ENCODE measurements at places on chromosomes 2 and 18. TPM values are rescaled to one million over a fixed set of nuclear protein-coding genes. Genes with fewer than 3 reads are reported as not detected.

- DNase-seq, result no peak
Observed at GRCh38 chr2:196166876-196167275, 4.5 kb downstream of the STK17B start.

- DNase-seq, result no peak
Observed at GRCh38 chr2:64692401-64692800, 38.7 kb upstream of the SERTAD2 start.

GRCh38 chr2:169072163-169072925 lies 3.0 kb downstream of the DHRS9 start:
- DNase-seq, result no peak

- no peak for DNase-seq
Observed at GRCh38 chr2:120629241-120629895, 106.3 kb upstream of the GLI2 start.

DNA sequence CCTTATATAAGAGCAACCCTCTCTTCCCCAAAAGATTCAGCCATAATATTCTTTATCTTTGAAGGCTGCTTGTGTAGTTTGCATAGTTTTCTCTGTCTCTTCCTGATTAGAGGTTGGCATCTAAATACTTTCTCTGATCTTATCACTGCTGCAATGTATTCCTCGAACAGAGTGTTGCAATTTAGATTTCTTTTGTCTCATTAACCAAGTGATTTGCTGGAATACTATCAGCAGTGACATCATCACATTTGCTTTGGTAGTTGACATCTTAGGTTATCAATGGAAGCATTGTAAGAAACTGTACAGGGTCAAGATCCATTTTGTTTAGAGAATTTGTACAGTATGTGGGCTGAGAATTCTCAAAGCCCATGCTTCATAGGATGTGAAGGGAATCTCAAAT lies 72.0 kb upstream of the NEUROD1 start:
- no peak for DNase-seq

GRCh38 chr2:101375653-101376052 lies 11.7 kb downstream of the CREG2 start:
- no peak for DNase-seq

GRCh38 chr2:45089554-45090261 lies 80.5 kb upstream of the SIX2 start:
- no peak for DNase-seq

DNA sequence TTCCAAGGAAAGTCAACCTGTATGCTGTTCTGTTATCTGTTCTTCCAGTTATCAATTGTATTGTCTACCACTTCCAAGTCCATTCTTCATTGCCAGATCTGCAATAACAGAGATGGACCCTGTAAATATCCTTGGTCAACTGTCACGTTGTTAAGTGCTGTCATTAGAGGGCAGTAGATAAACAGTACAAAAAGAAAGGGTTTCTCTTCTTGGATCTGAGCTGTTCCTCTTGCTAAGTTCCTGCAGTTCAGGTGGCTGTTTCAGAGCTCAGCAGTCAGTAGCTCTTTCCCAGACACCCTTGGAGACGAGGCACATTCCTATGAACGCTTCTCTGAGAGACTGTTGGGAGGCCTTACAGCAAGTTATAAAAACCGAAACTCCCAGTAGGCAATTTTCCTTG lies 957.1 kb upstream of the CHAC2 start:
- DNase-seq, result no peak

- no peak for DNase-seq
Observed at GRCh38 chr2:224658780-224659405, 57.3 kb downstream of the CCDC195 start.

GRCh38 chr2:96498021-96498431 lies 7.1 kb downstream of the NEURL3 start:
- DNase-seq, result no peak

DNA sequence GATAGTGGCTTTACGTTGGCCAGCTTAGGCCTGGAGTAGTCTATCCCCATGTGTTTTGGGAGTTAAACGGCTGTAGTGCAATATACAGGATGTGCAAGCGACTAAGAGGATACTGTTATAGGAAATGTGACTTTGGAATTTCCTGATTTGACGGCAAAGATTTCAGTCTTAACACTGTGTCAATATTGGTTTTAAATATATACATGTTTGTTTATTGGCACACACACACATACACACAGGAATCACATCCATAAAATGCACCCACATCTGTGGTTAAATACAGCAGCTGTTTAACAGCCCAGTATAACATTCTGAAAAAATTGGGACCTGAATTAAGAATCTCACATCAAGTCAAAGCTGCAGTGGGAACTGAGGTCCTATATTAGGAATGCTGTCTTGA lies 347.1 kb downstream of the TXNL1 start:
- DNase-seq, result no peak

DNA sequence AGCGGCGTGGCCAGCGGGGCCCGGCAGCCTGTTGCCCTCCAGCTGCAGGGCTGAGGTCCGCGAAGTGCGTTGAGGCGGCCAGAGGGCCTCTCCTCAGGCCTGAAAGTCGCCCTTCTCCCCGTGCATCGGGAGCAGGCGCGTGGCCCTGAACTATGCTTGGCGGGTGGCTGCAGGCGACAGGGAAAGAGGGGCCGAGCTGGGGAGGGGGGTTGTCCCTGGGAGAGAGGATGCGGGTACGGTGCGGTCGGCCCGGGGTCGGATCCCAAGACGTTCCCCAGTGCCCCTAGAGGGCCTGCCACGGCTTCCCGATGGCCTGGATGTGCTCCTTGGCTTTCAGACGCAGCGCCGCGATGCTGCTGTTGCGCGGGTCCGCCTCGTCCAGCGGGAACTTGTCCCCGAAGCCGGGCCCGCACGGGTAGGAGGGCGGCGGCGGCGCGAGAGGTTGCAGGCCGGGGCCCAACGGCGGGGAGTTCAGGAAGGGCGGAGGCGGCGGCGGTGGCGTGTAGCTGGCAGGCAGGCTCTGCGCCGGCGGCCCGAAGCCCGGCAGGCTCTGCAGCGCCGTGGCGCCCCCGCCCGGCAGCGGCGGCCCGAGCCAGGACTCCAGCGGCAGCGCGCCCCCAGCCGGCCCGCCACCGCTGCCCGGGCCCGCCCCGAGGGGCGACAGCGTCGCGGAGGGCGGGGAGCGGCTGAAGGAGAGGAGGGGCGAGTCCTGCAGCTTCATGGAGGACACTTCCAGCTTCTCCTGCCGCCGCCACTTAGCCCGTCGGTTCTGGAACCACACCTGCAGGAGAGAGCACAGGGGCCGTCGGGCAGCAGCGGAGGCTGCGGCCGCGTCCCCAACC lies 4.3 kb downstream of the RAX start:
- DNase-seq, result no peak

GRCh38 chr18:12408247-12408869 lies 629 bp downstream of the PRELID3A start:
- no peak for DNase-seq

DNA sequence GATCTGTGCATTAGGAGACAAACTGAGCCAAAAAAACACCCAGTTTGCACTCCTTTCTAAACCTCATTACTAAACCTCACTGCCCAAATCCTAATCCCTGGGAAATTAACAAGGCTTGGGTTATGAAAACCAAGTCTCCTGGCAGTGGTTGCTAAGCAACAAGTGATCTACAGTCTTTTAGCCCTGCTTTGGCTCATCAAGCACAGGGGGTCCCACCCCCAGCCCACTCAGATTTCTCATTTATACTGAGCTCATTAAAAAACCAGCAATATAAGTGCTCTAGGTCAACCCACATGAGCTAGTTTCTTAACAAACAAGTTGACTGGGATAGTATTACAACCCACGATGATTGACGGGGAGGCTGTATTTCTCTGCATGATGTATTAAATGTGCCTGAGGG lies 18.4 kb downstream of the DNER start:
- no peak for DNase-seq

The PLB1 gene
- total RNA-seq, result 7.6 TPM

The FARSB gene
- 15.1 TPM for total RNA-seq

The KCNS3 gene
- total RNA-seq, result 17.8 TPM

The FAM237A gene
- not detected for total RNA-seq

The COBLL1 gene
- 114 TPM for total RNA-seq

The RHBDD1 gene
- total RNA-seq, result 21.6 TPM

The DUSP11 gene
- total RNA-seq, result 24.5 TPM

The CD302 gene
- total RNA-seq, result 79.6 TPM

The UGT1A8 gene
- total RNA-seq, result not detected

The CREB1 gene
- total RNA-seq, result 82.3 TPM
